ENCODE measurements at places on chromosomes 2 and 18.

- DNase-seq, result no peak
Observed at GRCh38 chr2:200377355-200378336, 71.2 kb downstream of the SPATS2L start.

DNA sequence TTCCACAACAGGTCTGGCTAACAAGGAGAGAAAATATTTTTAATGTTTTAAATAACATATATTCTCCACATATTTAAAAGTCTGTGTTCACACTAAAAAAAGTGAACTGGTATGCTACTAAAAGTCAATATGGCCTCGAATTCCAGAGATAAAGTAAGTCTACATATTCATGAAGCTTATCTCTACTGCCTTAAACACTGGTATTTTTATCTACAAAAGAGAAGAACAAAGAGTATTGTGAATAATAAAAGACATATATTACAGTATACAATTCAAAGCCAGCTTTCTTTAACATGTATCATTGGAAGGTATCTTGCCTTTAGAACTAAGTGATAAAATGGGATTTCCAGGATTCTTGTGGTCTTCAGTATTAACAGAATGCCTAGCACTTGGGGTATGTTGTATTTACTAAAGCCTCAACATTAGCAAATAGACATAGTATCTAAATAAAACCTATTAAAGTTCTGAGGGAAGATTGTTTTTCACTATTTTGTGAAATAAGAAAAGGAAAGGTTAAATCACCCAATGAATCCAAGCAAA is 302.8 kb upstream of the CCDC68 start:
- DNase-seq, result no peak

GRCh38 chr2:229852565-229852964 is 69.2 kb downstream of the TRIP12 start:
- DNase-seq, result peak; percentile 28

DNA sequence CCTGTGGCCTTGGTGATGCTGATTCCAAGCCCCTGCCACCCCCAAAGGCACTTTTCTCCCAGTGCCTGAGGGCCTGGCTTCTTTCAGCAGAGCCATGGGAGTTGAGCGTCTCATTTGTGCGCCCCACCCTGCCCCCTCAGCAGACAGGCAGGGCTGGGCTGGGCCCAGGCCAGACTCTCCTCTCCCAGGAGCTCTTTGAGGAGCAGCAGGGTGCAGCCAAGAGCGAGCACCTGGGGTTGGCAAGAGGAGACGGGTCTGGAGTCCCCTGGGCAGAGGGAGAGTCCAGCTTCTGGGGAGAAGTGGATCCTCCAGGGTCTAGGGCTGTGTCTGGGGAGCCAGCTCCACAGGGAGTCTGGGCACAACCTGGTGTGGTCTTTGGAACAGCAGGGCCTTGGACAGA is 21.2 kb downstream of the NPPC start:
- DNase-seq, result no peak

DNA sequence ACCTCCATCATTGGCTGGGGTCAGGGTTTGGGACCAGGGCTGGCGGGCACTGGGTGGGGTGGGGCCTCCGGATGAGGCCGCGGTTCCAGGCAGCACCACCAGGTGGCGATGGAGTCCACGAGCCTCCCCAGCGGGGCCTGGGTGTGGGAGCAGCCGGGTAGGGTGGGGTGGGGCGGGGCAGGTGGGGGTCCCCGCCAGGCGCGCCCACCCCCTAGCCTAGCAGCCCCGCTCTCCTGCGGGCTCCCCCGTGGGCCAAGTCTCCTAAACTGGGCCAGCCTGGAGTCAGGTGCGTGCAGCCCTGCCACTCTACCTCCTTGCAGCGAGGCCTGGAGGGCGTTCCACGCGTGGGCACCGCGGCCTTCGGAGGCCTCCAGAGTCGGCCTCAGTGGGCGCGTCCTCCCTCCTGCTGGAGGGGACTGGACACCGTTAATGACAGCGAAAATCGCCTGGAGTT is 187.5 kb downstream of the TWIST2 start:
- peak; percentile 47 for DNase-seq

DNA sequence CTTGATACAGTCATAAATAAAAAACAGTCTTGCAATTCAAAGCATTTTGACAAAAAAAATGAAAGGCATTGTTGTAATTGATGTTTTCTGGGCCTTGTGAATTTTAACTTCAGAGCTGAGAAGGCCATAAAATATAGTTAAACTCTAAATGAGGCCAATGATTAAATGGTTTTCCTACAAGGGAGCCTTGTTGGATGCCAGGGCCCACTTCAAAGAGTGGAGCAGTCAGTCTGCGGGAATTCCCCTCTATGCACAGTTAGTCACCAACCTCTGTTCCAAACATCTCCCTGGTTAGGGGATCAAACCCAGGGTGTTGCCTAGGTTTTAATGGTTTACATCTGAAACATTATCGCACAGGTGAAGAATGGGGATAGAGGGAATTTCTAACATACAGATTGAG is 143.4 kb downstream of the NCKAP5 start:
- no peak for DNase-seq

- DNase-seq, result no peak
Observed at GRCh38 chr2:201974171-201975100, 59.2 kb upstream of the FZD7 start.

GRCh38 chr2:67267241-67267640 is 129.9 kb upstream of the ETAA1 start:
- DNase-seq, result no peak

DNA sequence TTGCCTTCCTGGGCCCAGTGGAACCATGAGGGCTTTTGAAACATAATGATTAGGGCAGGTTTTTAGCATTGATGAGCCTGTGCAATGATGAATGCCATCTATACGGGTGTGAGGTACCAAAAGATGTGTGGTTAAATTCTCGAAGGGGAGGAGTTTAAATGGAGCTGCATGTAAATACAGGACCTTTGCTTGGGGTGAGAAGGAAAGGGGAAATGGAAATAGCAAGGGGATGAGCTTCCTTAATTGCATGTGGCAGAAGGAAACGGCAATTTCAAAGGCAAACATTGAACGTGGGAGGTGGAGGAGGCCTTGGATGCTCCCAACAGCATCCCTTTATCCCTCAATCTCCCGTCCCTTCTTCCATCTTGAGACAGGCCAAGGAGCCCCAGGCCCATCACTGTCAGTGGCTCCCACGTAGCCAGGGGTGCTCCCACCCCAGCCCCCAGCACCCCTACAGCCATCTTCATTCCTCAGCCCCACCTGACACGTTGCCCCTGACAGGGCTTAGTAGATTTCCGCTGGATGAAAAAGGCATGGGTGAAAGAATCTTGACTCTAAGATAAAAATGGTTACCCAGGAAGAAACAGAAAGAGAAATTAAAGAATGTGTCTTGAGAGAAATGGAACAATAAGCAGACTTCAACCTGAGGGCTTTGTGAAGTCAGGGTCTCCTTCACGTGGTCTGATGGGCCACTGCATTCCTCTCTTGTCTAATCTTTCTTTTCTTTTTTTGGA is 32.5 kb downstream of the INPP5D start:
- DNase-seq, result no peak

DNA sequence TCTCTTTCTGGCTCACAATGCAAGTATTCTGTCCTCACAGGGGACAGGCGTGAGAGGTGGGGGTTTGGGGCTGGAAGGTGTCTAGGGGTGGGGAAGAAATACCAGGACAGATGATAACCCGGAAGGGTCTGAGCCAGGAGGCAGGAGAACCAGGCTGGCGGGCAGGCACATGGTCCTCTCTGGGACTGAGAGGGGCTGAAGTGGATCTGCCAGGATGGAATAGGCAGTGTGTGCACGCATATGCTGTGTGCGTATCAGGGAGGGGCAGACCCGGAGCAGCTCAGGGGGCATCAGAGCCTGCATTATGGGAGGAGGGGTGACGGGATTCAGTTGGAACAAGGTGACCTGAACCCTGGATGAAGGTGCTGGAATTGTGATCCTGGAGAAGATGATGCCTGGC is 157.3 kb downstream of the DYSF start:
- DNase-seq, result no peak

DNA sequence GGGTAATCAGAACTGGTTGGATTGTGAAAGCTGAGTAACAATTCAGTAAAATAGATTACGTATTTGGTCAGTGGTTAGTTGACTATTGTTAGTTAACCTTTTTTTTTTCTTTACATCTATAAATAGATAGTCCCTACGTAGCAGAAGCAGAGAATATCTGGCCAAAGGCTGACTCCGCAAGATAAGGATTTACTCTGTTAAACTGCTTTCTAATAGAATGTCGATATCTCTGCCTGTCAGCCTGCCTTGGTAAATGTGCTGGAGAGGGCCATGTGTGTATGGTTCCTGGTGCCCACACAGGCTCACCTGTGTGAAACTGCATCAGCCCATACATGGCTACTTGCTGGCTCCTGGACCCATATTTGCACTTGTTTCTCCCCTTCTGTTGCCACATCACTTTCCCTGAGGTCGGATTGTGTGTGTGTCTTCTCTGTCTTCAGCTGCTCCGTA is 94.4 kb downstream of the CRIM1 start:
- no peak for DNase-seq

DNA sequence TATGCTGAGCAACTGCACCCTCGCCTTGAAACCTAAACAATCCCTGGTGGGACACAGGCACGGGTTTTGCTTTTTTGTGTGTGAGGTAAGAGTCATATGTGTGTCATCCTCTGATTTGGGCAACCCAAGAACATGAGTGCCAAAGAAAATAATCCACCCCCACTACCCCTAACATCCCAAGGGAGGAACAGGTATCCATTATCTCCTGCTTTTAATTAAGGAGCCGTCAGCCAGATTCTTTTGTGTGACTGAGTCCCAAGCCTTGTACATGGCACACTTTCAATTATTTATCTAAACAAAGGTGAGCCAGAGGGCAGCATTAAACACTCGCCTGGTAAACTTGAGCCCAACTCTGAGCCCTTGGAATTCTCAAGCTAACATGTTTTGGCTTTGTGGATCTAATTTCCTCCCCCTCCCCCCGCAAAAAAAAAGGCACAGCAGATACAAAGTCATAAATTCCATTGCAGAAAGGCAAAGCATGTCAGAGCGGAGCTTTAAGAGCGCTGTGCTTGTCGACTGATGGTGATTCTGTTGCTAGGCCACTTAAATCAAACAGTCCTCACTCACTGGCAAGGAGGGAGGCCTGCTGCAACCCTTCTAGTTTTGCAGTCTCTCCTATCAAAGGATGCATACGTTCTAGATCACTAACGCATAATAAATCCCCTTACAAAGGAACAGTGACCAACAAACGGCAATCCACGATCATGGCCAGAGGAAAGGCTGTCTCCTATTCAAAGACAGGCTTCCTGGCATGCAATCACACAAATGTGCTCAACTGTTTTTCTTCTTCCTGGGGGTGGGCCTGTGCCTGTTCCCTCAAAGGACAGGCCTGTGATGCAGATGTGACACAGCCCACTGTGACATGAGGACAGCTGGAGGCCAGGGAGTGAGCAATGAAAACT is 143.5 kb upstream of the LMAN1 start:
- no peak for DNase-seq

DNA sequence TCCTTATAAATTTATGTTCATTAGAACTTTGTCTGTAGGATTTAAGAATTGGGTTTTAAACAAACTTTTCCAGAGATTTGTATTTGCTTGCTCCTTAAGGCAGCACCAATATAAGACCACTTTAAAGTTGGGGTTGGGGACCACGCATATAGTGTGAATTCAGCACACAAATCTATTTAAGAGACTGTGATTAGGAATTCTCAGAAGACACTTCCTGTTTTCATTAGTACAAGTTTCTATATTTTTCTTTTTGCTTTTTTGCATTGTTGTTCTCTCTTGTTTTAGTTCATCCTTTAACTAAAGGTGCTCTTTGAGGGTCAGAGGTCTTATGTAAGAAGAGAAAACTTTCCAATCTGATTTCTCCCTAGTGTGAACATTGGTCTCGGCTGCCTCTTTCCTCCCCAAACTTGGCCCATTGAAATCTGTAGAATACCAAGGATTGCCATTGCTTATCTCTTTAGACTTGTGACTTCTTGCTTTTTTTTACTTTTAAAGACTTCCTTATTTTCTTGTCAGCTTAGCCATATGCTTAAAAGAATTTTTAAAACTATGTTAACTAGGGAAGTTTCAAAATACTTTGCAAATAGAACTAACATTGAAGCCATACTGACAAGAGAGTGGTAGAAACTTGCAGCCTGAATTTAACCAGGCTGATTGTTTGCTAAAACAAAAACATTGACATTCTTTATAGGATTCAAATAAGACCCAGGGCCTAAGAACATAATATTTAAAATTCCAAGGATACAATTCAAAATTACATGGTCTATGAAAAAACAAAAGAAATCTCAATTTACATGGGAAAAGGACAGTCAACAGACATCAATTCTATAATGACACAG is 264.1 kb upstream of the FN1 start:
- no peak for DNase-seq

DNA sequence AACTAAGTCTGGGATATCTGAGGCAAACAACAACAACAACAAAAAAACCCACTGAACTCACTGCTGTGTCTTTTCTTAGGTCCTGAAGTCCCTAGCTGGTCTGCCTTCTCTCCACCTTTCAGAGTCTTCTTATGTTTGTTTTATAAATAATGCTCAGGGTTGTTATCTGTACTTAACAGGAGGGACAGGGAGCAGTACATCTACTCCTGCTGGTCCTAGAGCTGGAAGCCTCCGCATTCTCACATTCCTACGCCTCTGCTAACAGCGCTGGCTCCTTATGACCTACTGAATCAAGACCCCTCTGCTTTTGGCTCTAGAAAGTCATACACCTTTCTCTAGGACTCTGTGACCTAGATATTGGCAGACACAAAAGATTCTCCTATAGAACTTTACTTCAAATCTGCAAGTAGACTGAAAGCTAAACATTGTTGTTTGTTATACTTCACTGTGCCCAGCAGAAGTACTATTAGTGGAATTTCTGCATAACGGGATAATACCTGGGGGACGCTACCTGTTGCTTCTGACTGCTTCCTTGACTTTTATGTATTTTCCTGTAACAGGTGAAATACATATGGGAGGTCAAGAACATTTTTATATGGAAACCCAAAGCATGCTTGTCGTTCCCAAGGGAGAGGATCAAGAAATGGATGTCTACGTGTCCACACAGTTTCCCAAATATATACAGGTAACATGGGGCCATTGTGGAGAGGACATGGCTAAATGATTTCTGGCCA is 48.6 kb downstream of the AOX1 start:
- no peak for DNase-seq

DNA sequence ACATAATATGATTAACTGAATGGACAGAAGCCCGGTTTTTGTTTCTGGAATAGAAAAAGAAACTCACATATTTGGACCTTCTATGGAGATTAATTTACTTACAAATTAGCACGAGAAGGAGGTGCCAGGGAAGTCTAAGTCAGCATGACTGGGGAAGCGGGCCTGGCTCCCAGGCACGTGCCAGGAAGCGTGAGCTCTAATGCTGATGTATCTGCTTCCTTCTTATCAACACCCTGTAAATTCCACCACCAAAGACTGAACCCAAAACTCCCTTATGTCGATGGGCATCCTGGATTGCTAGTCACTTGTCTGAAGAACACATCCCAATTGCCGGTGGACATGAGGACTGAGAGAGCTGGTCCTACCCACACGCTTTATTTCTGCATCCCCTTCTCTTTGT is 134.5 kb downstream of the GALNT14 start:
- DNase-seq, result no peak

DNA sequence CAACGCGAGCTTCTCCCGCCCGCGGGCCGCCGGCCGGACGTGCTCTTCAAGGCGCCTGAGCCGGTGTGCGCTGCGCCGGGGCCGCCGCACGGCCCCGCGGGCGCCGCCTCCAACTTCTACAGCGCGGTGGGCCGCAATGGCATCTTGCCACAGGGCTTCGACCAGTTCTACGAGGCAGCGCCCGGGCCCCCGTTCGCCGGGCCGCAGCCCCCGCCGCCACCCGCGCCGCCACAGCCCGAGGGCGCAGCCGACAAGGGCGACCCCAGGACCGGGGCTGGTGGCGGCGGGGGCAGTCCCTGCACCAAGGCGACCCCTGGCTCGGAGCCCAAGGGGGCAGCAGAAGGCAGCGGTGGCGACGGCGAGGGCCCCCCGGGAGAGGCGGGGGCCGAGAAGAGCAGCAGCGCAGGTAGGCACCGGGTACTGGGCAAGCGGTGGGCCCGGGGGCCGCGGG is 676 bp downstream of the HOXD11 start:
- DNase-seq, result no peak

Measured in stimulated activated CD8-positive, alpha-beta memory T cell treated with anti-CD3 and anti-CD28 coated beads, Interleukin-12 subunit alpha, Interleukin-12 subunit beta, amount 100 ng/mL, for 1 hour (primary cell).